ENCODE measurements at places on chromosomes 12 and 14.

GRCh38 chr12:101566318-101566717 is 28.5 kb upstream of the MYBPC1 start:
- no peak for DNase-seq

GRCh38 chr14:102616318-102616717 is 23.9 kb downstream of the RCOR1 start:
- DNase-seq, result no peak

- no peak for DNase-seq
Measured at GRCh38 chr14:55057919-55058318, 6.5 kb downstream of the MAPK1IP1L start.

- no peak for DNase-seq
Measured at GRCh38 chr12:38956337-38956736, 50.9 kb upstream of the CPNE8 start.

- no peak for DNase-seq
Measured at GRCh38 chr14:44379292-44379977, 127.6 kb downstream of the FSCB start.

GRCh38 chr12:126243814-126244440 is 1178.7 kb downstream of the AACS start:
- DNase-seq, result no peak

DNA sequence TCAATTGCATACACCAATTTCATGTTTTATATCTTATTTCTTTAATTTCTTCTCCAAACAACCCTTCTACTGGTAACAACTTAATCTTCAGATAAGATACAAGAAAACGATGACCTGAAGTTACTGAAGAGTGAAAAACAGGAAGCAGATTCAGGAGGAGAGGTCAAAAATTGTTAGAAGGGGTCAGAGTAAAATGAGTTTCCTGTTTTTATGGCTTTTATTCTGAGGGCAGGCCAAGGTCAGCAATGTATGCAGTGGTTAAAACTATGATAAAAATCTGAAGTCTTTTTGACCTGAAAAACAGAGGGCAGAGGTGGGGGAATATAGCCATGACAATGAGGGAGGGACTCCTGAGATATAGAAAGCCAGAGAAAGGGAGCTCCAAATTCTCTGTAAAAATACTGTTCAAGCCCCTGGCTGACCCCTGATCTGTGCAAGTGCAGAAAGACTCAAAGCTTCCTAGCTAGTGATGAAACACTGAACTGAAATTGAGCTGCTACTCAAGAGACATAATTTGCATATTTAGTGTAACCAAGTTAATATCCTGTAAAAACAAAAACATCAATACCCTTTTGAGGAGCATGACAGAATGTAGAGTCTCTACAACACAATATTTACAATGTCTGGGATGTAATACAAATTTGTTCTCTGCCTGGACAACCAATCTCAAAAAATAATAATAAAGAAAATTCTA is 514.3 kb upstream of the SEL1L start:
- no peak for DNase-seq

GRCh38 chr14:101367421-101368261 is 193.7 kb upstream of the DIO3 start:
- DNase-seq, result no peak

- peak; percentile 74 for DNase-seq
Measured at GRCh38 chr14:20613094-20614037, 22.2 kb upstream of the RNASE12 start.

DNA sequence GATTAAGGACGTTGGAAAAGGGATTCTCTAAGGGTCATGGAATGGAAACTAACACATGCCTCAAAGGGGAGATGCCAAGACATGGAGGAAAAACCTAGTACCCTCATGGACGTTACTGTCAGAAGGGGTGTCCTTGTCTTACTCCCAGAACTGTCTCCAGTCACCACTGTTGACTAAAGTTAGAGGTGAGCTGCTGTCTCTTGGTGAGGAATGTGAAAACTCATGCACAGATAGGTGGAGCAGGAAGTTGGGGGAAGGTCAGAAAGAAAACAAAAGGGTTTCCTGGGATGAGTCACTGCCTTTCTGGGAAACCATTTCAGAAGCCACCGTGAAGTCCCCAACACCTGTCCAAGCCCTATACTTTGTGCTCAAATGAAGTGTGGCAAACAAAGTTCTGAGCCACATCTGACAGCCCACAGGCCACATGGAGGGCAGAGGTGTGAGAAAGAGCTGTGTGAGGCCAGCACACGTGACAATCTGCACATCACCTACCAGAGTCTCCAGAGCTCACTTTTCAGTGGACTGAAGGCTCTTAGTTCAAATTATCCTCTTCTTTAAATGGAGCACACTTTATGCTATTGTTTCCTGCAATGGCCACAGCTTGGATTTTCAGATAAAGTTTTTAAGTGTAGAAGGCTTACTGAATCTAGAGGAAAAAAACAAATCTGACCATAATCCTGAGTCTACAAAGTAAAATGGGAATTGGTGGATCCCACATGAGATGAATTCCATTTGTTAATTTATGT is 92.9 kb upstream of the EGLN3 start:
- DNase-seq, result peak; percentile 35

DNA sequence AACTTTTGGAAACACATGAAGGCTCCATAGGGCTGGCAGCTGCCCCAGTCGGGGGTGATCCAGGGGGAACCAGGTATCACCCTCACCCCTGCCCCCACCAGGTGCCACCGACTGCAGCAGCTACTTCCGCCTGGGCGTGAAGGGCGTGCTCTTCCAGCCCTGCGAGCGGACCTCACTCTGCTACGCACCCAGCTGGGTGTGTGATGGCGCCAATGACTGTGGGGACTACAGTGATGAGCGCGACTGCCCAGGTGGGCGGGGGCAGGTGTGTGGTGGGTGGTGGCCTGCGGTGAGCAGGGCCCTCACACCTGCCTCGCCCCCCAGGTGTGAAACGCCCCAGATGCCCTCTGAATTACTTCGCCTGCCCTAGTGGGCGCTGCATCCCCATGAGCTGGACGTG is 22.3 kb upstream of the NXPH4 start:
- no peak for DNase-seq

DNA sequence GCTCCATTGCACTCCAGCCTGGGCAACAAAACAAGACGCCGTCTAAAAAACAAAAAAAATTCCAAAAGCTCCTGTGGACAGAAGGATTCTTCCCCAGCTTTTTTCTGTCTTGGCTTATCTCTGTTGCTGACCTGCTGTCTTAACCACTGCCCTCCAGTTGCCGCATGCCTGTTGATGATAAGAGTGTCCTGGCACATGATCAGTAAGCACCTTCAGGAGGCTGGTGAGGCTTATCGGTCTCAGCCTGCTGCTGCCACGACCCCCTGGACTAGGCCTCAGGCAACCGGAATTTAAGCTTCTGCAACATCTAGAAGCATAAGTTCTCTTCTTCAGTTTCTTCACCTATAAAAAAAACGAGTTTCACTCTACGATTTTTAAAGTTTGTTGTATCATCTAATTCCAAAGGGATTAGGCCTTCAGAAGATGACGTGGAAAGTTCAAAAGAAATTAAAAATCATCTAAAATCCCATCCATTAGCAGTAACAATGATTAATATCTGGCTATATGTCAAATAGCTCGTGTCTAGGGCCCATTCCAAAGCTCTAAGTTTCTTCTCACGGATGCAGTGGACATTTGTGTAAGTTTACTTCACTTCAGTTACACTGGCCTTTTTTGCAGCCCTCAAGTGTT is 46.4 kb downstream of the RESF1 start:
- DNase-seq, result no peak

GRCh38 chr12:95687937-95688336 is 102.6 kb downstream of the NTN4 start:
- no peak for DNase-seq

DNA sequence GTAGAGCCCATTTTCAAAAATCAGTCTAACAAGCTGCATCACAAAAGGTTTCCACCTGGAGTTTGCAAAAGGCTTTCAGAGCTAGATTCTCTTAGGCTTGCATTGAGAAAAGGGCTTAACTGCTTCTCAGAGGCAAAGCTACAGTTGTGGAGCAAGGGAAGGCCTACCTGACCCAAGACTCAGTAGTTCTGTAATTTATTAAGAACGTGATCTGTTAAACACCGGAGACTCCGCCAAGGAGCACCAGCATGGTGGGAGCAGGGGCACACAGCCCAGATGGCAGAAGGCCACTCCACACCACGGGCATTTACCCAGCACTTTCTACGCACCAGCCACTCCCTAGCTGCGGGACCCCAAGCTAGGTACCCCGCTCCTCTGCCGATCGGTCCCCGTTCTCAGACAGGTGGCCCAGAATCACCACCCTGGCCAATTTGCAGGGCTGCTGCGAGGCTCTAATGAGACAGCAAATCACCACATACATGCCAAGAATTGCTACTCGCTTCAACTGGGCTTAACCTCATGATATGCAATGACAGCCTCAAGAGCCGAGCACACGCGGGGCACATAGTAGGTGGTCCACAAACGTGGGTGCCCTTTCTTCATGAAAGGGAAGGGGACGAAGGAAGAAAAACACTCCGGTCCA is 1.5 kb downstream of the ITPK1 start:
- DNase-seq, result no peak

GRCh38 chr12:70469221-70469820 is 103.2 kb downstream of the KCNMB4 start:
- no peak for DNase-seq

DNA sequence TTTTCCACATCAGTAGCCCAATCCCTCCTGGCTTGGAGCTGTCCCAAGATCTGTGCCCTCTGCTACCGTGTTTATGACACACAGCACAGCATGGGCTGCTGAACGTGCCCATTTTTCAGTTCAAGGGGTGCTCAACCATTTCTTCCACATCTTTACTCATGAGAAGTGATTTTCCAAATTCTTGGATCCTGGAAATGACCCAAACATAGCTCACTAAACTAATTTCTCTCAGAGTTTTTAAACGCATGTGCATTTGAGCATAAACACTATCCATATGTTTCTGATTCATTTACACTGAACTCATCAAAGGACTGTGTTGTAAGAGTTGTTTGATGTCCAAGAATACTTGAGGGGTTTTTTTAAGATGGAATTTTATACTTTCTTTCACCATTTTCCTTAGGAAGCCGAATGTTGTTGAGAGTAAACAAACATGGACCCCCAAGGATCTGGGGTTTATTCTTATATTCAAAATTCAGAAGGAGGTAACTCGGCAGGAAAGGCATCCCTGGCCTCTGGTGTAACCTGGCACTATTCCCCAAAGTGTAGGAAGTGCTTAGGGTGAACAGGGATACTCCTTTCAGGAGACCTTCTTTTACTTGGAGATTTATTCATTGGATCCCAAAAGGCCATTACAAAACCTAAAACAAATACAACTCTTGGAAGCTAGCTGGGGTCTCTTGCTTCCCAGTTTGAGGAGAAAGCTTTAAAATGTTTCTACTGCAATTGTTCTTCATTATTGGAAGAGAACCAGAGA is 215.0 kb downstream of the BMP4 start:
- DNase-seq, result no peak

- no peak for DNase-seq
Measured at GRCh38 chr14:105299654-105300541, 903 bp downstream of the BRF1 start.

GRCh38 chr12:111204788-111205241 is 164.1 kb downstream of the PHETA1 start:
- DNase-seq, result no peak

GRCh38 chr12:120292411-120292660 is 633 bp upstream of the RNU4-2 start:
- peak; percentile 5 for DNase-seq

DNA sequence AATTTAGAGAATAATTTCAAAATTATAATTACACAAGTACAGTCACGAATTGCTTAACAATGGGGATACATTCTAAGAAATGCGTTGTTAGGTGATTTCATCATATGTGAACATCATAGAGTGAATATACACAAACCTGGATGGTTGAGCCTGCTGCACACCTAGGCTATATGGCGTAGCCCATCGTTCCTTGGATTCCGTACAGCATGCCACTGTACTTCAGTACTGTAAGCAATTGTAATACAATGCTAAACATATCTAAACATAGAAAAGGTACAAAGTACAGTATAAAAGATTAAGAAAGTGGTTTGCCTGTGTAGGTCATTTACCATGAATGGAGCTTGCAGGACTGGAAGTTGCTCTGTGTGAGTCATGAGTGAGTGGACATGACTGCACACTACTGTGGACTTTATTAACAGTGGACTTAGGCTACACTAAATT is 286.2 kb downstream of the CACNA1C start:
- DNase-seq, result no peak

GRCh38 chr14:74579447-74580274 is 32.4 kb downstream of the LTBP2 start:
- no peak for DNase-seq

DNA sequence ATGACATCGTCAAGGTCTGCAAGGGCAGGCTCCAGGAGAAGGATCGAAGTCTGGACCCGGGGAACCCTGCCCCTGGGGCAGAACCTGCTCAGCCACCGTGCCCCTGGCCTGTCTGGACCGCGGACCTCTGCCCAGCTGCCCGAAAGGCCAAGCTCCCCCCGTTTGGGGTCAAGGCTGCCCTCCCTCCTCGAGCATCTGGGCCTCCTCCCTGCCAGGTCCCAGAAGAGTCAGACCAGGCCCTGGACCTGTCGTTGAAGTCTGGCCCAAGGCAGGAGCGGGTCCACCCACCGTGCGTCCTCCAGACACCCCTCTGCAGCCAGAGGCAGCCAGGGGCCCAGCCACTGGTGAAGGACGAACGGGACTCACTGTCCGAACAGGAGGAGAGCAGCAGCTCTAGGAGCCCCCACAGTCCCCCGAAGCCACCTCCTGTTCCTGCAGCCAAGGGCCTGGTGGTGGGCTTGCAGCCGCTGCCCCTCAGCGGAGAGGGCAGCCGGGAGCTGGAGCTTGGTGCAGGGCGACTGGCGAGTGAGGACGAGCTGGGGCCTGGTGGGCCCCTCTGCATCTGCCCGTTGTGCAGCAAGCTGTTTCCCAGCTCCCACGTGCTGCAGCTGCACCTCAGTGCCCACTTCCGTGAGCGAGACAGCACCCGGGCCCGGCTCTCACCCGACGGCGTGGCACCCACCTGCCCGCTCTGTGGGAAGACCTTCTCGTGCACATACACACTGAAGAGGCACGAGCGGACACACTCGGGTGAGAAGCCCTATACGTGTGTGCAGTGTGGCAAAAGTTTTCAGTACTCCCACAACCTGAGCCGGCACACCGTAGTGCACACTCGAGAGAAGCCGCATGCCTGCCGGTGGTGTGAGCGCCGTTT is 856 bp downstream of the ZBTB42 start:
- no peak for DNase-seq

Data from stimulated activated CD8-positive, alpha-beta memory T cell treated with anti-CD3 and anti-CD28 coated beads, Interleukin-12 subunit alpha, Interleukin-12 subunit beta, amount 100 ng/mL, for 4 hours (primary cell).